ENCODE measurements at places on chromosomes 13 and 19.

- DNase-seq: peak; percentile 43
These were observed 32.2 kb downstream of the UFM1 start for GRCh38 chr13:38381890-38382289.

- no peak for DNase-seq
These were observed 16.5 kb downstream of the C2CD4C start for GRCh38 chr19:392375-392970.

GRCh38 chr19:51293571-51294210, 17.8 kb upstream of the IGLON5 start:
- no peak for DNase-seq

DNA sequence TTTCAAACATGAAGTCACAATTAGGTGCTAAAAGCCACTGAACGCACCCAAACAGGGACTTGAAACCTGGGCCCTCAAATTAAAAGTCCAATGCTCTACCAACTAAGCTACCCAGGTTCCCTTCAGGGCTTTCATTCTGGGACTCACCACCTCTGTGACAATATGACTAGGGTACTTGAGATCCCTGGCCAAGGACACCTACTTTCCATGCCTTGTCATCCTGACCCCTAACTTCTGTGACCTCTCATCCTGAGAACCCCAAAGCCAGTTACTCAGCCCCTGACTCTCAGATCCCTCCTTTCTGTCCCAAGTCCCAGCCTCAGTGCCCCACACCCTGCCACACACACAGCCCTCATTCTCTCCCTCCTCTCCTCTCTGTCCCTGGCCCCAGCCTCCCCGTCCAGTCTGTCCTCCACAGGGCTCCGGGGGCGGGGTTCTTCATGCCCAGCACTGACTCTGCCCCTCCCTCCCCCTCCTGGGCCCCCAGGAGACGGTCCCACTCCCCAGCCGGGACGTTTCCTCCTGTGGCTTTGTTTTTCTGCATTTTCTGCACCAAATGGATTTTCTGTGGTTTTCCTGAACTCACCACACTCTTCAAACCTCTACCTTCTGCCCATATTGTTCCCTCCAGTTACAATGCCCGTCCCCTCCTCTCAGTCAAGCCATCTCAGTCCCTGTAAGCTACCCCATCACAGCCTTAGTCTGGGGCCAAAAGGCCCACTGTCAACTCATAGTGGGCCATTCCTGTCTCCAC, 7.0 kb downstream of the RCN3 start:
- no peak for DNase-seq

GRCh38 chr19:46919324-46919723, 58.5 kb downstream of the ARHGAP35 start:
- DNase-seq: no peak

DNA sequence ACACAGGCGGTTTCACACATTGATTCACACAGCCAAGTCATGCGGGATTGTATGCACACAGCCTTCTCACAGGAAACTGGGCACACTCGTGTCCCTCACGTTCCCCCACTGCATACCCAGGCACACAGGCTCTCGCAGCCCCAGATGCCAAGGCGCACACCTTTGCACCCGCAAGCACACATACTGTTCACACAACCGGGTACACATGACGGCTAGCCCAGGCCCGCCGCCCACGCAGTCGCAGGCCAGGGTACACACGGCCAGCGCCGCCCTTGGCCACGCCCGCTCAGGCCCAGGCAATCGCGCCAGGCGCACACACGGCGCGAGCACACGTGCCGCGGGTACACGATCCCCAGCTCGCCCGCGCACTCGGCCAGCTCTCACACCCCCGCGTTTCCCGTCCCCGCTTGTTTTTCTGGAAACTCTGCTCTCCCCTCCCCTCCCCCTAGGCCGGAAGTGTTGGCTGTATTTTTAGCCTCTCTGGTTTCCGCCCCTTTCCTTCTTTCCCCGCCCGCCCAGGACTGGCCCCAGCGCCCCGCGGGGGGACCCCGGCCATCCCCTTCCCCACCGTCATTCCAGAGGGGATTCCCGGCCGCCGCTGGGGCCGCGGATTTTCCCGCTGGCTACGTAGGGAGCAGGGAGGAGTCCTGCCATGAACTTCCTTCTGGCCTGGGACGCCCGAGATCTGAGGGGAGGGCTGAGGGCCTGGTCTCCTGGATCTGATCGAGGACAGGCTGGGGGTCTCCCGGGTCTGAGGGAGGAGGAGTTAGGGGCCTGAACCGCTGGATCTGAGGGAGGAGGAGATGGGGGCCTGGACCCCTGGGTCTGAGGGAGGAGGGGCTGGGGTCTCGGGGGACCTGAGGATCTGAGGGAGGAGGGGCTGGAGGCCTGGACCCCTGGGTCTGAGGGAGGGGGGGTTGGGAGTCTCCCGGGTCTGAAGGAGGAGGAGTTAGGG, 4.0 kb upstream of the ZFP36 start:
- DNase-seq: peak; percentile 98

- no peak for DNase-seq
These were observed 13.8 kb downstream of the HRC start for GRCh38 chr19:49141352-49141751.

DNA sequence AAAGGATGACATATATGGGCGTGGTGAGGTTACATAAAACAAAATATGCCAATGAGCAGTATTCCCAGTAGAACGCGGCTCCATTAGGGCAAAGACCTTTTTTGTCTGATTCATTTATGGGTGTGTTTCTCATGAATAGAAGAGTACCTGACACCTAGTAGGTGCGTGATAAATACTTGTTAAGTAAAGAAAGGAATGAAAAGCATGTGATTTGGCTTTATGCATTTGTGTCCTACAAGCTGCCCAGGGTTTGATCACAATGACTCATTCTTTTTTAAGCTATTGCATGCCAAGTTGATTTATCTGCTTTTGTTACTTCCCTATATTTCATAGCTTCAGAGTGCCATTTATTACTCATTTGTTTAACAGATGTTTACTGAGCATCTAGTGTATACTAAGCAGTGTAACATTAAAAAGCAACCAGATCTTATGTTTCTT, 19.1 kb upstream of the KCTD4 start:
- DNase-seq: peak; percentile 54

Measured in cardiac fibroblast (primary cell).